ENCODE measurements at places on chromosomes 6 and 20.

GRCh38 chr6:127022302-127022701 lies 96.2 kb upstream of the RSPO3 start:
- no peak for DNase-seq

GRCh38 chr20:16810216-16810615 lies 62.1 kb downstream of the OTOR start:
- DNase-seq = no peak

DNA sequence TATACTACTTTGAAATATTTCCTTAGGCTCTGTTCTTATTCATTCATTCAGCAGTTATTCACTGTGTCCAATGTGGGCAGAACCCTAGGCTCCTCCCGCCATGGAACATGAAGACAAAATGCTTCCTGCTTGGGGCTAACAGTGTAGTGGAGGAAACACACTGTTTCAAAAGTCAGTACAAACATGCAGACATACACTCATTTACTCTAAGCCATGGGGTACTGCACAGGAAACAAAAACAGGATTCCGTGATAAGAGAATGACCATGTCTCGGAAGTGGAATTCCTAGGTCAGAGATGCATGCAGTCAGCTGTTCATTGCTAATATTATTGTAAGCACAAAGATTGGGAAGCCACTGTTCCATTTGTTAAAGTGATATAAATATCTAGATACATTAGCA lies 18.4 kb upstream of the FAM209A start:
- no peak for DNase-seq

DNA sequence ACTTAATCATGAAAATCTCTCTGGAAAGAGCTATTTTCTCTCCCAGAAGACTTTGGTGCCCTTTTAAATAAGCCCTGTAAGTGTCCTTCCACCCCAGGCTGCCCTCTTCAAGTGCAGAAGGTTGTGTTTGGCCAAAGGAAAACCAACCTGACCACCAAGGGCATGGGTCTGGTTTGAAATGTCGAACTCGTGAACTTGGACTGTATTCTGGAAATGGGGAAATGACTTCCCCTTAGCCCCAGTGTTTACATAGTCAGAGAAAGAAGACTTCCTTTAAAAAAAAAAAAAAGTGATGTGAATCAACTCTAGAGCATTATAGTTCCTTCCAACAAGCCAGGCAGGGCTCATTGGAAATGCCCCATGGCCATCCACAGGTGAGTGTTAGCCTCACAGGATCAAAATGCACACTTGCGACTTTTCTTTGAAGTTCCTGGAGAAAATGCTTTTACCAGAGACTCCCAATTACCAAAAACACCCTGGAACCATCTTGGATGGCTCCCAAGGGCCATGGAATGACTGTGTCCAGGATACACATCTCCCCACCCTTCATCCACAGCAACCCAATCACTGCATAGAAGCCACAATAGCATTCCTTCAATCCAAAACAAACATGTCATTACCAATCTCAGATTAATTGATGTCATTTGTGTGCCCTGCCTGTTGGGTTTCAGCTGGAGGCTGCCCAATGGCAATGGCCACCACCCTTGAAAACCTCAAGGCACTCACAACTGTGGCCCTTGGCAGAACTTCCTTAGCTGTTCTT lies 133.8 kb downstream of the CLIC5 start:
- DNase-seq = no peak

DNA sequence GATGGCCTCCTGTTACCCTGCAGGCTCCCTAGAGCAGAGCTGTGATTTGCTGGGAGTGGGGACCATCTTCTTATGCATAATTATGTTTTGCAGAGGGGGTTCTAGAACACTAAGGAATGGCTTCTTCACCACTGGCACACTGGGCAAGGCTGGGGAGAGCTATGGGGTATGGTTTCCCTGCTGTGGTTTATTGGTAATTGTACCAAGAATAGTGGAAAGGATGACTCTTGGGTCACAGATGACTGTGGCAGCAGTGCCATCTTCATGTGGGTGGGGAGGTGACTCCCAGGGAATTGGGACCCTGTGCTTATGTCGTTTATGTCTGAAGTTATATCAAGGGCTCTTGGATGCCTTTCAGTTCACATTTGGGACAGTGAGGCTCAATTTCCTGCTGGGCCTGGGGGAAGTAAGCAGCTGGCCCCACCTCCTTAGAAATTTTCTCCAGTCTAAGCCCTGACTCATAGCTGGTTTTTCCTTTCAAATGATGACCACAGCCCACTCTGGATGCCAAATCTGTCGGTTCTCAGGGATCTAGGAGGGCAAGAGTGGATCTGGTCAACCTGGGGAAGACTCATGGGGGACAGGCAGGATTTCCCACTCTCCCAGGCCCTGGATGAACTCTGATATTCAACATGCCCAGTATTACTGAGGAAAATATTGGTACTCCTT lies 230.8 kb downstream of the LRFN2 start:
- no peak for DNase-seq

GRCh38 chr6:47352194-47352920 lies 42.7 kb upstream of the TNFRSF21 start:
- DNase-seq = no peak

DNA sequence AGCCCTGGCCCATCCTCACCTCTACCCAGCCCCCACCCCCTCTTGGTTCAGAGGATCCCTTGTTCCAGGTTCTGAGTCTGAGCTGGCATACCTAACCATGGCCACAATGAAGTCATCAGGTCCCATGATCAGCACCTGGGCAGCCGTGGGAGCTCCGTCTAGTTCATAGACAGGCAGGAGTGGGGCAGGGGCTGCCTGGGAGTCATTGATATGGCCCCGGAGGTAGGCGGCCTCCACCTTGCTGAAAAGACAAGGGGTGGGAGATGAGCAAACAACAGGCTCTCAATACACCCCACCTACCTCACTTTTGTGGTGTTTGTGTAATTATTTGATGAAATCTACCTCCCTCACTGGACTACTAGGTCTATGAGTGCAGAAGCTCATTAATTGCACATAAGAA lies 20.4 kb downstream of the GGT7 start:
- no peak for DNase-seq

- no peak for DNase-seq
These were observed 56.6 kb upstream of the CD83 start for GRCh38 chr6:14060971-14061370.

DNA sequence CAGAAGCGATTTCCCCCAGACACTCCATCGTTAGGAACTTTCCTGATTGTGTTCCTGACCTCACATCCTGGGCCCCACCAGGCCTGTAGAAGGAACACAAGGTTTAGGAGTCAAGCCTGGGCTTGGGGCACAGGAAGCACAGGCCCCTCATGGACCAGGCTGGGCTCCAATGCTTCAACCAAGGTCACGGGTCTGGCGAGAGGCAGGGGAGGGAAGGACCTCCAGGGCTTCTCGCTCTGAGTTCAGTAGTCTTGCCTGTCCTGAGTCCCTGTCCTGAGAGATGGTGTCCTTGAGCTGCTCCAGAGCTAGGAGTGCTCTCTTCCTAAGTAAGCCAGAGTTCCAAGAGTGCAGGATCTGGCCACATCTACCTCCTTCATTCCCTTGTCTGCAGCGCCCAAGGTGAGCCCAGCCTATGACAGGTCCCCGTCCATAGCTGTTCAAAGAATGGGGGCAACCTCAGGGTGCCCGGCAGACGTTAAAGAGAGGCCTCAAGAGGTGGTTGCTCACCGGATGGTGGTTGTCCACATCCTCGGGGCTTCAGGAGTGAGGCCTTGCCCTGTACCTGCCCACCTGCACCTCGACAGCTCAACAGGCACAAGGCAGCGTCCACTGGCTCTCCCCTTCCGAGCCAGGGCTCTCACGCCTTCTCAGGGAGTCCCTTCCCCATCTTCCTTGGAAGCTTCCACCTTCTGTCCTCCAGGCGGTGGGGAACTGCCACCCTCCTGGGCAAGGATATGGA lies 1.6 kb upstream of the TUBB1 start:
- DNase-seq = no peak

- DNase-seq = no peak
These were observed 47.1 kb downstream of the HNF4A start for GRCh38 chr20:44402391-44403193.

DNA sequence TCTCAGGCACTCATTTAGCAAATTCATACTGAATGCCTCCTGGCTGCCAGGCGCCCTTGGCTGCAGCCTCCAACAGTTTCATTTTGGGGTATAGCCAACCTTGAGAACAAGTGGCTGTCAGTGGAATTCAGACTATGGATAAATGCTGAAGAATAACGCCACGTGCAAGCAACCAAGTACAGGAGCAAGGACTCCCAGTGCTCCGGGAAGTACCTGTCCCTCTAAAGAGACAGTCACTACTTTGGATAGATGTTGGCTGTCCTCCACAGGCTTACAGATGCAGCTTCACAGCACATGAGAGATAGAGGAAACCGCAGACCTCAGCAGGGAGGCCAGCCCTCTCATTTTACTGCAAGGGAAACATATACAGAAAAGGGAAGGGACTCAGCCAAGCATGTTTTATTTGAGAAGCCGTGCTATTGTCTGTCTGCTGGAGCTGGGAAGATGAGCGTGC lies 658.2 kb downstream of the PTPRT start:
- DNase-seq = no peak

DNA sequence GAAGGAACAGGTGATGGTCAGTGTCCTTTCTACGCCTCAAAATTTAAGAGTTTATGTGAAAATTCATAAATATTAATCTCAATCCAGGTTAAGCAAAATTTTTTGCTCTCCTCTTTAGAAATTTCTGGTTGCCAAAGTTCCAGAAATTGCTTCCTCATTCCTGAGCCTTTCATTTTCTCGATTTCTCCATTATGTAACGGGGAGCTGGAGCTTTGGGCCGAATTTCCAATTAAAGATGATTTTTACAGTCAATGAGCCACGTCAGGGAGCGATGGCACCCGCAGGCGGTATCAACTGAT lies 35.8 kb upstream of the PRND start:
- DNase-seq = no peak

GRCh38 chr6:129114636-129115391 lies 231.9 kb downstream of the LAMA2 start:
- DNase-seq = no peak

- DNase-seq = no peak
These were observed 279.3 kb downstream of the PRKN start for GRCh38 chr6:162448294-162448693.

DNA sequence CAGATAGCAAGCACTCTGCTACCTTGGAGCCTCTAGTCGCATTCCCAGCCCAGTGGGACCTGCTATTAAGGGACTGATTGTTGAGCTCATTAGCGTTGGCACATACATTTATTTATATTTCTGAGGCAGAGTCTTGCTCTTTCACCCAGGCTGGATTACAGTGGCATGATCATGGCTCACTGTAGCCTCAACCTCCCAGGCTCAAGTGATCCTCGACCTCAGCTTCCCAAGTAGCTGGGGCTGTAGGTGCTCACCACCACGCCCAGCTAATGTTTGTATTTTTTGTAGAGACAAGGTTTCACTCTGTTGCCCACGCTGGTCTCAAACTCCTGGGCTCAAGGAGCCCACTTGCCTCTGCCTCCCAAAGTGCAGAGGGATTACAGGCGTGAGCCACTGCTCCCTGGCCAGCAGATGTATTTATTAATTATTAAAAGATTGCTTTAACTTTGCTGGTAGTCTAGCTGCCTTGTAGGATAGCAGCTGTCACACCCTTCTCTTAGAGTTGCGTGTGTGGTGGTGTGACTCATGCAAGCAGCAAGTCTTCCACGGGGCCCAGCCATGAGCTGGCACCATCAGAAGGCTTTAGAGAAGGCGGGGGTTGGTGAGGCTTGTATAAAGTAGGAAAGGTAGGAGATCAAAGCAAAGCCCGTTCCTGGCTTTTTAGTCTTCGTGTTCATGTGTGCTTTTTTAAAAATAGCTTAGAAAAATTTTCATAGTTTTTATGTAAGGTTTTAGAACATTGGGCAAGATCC lies 16.5 kb downstream of the ACTR5 start:
- DNase-seq = no peak

DNA sequence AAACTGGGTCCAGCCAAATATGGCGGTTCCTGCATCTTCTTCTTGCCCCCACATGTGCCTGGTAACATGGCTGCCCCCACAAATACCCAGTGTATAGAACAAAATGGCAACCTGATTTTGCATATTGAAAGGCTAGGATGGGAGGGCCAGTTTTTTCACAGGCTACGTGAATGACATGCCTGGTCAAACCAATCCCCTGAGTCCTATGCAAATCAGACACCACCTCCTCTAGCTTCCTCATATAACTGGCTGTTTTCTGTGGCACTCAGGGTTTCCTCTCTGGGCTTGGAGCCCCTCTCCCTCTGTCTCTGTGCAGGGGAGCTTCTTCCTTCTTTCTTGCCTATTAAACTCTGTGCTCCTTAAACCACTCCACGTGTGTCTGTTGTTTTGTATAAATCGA lies 372.1 kb downstream of the KIF16B start:
- no peak for DNase-seq

DNA sequence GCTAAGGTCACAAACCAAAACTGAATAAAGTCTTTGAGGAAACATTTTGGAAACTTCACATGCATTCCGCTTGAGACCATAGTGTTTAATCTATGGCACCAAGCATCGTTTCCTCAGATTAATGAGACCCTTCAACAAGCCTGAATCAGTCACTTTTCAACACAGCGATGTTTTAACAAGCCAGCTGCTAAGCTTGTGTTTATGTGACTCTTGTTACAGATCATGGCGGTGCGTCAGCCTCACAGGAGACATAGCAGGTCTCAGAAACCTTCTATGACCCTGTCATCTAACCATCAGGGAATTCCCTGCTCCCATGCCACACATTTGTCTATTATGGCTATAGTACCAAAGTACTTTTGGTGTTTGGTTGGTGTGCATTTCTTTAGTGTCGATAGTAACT lies 57.2 kb downstream of the MTFR2 start:
- DNase-seq = no peak

DNA sequence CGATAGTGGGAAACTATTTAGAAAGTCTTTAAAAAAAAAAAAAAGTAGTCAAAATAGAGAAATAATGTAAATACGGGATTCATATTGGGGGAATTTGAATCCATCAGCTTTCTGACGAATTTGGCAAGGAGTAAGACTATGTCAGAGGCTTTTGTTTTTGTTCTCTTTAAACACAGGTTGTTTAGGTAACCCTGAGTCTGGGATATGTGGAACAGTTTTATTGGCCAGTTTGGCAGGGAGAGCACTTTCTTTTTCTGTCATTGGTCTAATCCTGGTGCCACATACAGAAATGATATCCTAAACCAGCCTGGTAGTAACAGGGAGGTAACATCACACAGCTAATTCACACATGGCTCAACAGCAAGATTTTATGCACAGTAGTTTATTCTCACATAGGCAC lies 27.7 kb downstream of the HAO1 start:
- DNase-seq = no peak

- no peak for DNase-seq
These were observed 223.7 kb downstream of the GMDS start for GRCh38 chr6:2021713-2022125.

- no peak for DNase-seq
These were observed 3.9 kb upstream of the SMIM13 start for GRCh38 chr6:11089695-11090094.

GRCh38 chr6:53375847-53376246 lies 27.1 kb upstream of the ELOVL5 start:
- DNase-seq = no peak

DNA sequence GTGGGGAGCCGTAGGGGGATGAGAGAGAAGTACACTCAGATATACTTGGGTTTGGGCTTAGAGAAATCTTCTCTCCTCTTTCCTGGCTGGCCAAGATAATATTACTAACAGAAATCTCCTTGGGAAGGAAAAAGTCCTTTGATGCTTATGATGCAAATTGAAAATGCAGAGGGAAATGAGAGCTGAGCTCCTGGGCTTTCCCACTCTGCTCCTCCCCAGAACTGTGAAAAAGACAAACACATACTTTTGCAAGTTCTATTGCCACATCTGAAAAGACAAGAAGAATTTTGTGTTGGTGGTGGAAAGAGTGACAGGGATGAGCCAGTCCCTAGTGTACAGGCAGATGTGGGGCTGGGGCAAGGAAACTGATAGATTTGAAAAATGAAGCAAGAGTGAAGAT lies 185.9 kb downstream of the ANKRD60 start:
- no peak for DNase-seq

- DNase-seq = no peak
These were observed 48.6 kb upstream of the GRIK2 start for GRCh38 chr6:101344885-101345284.

Data from CD8-positive, alpha-beta memory T cell (primary cell).